ENCODE measurements at places on chromosomes 6 and 20.

- no peak for DNase-seq
These were observed 90.3 kb downstream of the BCAS1 start for GRCh38 chr20:53980031-53980465.

GRCh38 chr6:143337201-143337949 lies 113.1 kb downstream of the ADAT2 start:
- DNase-seq: no peak

GRCh38 chr6:161761966-161762365 lies 488.1 kb upstream of the AGPAT4 start:
- no peak for DNase-seq

DNA sequence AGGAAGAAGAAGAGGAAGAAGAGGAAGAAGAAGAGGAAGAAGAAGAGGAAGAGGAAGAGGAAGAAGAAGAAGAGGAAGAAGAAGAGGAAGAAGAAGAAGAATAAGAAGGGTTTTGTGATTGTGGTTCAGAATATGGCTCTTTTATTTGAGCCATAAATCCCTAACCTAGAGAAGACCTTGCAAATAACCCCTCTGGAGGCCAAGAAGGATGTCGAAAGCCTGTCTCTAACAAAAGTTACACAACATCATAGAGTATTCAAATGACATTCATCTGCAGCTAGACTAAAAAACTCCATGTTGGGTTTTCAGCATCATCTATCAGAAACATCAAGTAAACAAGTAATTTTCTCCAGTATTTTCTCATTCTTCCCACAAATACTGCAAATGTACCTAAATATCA lies 100.9 kb downstream of the RNASET2 start:
- no peak for DNase-seq

DNA sequence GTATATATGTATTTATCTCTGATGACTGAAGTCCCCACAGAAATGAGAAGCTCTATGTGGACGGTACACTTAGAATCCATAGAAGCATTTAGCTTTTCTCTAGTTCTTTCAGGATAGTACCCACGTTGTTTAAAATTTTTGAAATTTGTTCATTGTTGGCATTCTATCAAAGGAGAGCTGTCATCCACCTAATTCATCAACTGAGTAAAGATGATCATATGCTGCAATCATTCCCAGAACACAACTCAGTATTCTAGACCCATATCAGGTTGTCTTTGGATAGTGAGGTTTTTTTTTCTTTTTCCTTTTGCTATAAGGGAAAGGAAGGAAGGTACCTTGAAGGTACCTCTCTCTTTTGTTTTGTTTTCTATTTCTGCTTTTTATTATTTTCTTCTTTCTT lies 9.3 kb downstream of the SERAC1 start:
- no peak for DNase-seq

Data from right atrium auricular region (tissue), 2 donors.